ENCODE measurements at places on chromosomes 5 and 9. TPM values are rescaled to one million over a fixed set of nuclear protein-coding genes. Genes with fewer than 3 reads are reported as not detected.

- no peak for DNase-seq
Observed at GRCh38 chr5:4015709-4016108, 420.1 kb downstream of the IRX1 start.

DNA sequence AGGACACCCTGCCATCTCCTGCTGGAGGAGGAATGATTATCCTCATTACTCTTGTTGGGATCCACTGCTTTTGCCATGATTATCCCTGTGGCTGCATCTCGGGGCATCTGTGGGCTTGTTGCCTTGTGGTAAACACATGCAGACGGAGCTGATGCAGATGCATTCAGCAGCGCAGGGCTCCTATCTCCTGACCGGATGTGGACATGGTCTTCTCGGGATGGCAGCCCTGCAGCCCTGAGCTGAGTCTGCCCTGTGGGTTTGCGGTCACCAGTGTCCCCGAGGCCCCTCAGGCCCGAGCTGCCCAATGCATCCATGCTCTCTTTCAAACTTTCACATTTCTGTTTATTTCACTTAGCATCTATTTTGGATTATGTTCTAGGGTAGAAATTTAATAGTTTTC is 250.4 kb upstream of the IRX1 start:
- no peak for DNase-seq

DNA sequence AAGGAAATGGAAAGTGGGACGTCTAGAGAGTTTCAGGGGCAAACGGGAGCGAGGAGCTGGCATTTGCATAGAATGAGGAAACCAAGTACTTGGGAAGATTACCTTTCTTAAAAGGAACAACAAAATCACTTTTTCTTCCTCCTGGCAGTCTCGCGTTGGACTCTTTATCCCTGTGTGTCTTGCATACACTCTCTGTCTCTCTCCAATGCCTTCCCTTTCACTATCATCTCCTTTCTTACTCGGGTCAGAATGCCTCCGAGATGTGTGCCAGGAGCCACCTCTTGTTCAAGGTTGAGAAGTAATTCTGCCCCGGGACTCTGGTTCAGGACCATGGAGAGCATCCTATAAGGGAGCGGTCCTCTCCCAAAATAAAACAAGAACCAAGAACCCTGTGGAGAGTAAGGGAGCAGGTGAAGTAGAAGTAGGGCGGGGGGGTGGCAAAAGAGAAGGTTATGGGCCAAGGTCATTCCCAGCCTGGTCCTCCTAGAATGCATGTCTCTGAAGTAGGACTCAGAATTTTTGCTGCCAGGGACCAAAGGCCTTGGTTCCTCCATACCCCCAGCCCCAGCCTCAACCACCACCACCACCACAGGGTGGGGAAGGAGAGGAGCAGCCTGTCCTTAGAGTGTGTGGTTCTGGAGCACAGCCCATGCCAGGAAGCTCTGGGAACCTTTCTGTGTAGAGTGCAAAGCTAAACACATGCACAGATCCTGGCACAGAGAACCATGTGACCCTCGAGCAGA is 72.1 kb upstream of the ARAP3 start:
- no peak for DNase-seq

DNA sequence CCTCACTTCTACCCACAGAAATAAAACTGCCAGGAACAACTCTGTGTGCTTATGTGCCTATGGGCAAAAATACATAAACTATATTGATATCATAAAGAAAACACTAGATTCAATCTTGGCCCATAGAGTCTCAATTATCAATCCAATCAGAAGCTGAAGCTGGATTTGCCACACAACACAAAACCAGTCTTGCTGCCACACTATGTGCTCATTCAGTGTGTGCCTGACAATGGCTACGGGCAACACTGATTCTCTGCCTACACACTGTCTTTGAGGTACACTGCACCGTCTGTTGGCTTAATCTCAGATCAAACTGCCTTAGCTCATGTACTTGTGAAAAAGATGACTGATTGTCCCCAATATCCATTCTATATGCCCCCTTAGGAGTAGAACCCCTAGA is 35.4 kb downstream of the ARL15 start:
- DNase-seq = no peak

DNA sequence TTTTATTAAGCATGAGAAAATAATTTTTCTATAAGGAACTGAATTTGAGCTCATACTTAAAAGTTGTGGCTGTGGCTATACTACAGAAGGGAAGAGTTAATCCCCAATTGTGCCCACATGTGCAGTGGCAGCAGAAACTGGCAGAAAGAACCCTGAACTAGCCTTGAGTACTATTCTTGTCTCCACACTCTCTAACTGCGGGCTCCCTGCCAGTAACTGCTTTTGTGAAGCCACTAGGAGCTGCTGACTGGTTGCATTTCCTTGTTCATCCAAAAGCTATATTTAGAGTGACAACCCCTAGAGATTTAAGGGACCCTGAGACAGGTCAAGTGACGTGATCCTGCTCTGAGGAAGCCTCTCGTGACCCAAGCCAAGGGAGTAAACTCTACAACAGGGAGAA is 238.6 kb downstream of the ELAVL2 start:
- peak; percentile 83 for DNase-seq

- no peak for DNase-seq
Observed at GRCh38 chr5:100609594-100609993, 74.4 kb downstream of the FAM174A start.

GRCh38 chr9:92614763-92615461 is 55.0 kb downstream of the IPPK start:
- DNase-seq = no peak

DNA sequence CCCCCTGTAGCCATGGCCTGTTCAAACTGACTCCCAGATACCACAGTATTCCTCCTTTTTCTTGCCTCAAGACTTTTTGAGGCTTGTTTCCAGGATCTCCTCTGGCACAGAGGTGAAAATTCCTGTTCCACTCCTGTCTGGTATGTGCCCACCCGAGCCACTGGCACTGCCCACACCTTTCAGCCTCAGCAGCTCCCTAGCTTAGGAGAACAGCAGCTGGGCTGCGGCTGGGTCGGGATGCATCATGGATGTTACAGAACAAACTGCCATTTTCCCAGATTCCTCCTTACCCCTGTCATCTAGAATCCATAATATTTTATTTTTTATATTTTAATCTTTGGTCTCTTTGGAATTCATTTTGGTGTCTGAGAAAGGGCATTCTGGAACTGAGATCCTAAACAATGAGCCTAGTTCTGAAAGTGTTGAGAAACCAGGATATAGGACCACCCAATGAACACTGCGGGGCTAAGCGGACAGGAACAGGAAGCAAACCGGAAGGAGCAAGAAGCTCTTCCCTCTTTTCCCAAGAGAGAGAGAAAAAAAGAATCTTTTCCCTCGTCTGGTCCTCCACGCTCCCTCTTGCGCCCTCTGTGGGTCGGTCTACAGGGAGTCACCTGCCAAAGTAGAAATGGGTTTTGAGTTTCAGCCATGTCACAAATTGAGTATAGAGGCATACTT is 12.5 kb downstream of the OR2S2 start:
- peak; percentile 95 for DNase-seq

DNA sequence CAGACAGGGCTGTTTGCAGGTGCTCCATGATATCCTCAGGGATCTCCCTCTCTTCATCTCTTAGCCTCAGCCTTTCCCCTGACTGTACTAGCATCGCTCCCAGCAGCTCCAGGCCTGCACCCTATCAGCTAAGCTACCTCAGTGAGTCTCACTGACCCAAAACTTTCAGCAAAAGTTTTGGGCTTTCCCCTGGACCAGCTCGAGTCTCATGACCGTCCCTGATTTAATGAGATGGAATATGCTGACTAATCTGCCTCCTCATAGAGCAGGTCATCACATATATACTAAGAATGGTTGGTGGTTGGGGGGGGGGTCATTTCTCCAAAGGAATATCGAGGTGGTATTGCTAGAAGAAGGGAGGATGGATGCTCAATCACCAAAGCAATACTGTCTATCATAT is 151.5 kb downstream of the NR3C1 start:
- DNase-seq = no peak

DNA sequence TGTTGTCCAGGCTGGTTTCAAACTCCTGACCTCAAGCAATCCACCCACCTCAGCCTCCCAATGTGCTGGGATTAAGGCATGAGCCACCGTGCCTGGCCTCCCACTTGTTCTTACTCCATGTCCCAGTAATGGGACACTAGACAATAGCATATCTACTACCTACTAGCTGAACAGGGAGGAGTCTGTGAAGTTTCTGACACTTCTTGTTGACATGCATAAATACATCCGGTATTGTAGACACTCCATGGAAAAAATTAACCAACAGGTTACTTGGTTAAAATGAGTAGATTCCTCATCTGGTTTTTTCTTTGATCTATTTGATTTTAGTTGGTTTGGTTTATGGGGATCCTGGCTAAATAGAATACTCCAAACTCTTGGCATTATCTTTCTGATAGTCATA is 88.3 kb downstream of the SFXN1 start:
- no peak for DNase-seq

GRCh38 chr9:116927726-116928125 is 240.6 kb downstream of the TRIM32 start:
- no peak for DNase-seq

- peak; percentile 77 for DNase-seq
Observed at GRCh38 chr5:10580531-10581423, 16.9 kb downstream of the ANKRD33B start.

DNA sequence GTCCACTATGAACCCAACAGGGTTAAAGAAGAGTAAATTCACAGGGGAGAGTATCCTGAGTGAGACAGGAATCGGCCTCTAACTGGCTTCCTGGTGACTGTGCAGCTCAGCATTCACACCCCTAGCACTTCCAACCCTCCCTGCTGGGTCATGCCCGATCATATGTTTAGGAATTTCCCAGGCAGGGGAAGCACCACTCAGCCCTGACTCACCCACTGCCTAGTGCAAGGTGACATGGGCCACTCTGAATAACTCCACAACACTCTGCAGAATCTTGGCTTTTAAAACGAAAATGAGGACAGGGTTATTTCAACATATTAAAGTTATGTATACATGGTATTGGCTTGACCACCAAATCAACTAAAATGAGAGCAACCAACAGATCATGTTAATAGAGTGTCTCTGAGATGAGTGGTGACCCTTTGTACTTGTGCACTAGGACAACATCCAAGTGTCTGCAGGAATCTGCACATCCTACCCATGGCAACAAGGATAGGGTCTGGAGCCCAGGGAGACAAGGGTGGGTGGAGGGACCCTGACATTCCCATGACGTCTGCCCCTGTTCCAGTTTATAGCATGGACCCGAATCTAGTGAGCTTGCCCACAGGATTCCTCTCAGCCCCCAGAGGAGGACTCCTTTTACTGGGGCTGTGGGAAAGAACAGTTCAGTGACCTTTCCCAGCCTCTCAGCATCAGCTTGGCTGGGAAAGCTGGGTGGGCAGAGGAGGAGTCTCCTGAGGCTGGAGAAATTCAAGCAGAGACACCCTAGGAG is 485.8 kb downstream of the SEMA5A start:
- no peak for DNase-seq

GOLM1 gene
- total RNA-seq = 9.7 TPM

ARHGEF39 gene
- 0.32 TPM for total RNA-seq

CAMK4 gene
- total RNA-seq = 4.1 TPM

PCDHB14 gene
- 6.9 TPM for total RNA-seq

FAM53C gene
- 18.1 TPM for total RNA-seq

KCNMB1 gene
- total RNA-seq = 1.1 TPM

ADAMTS19 gene
- total RNA-seq = not detected

Measured in lower leg skin (tissue), 4 donors.